ENCODE measurements at places on chromosomes 16 and 17.

DNA sequence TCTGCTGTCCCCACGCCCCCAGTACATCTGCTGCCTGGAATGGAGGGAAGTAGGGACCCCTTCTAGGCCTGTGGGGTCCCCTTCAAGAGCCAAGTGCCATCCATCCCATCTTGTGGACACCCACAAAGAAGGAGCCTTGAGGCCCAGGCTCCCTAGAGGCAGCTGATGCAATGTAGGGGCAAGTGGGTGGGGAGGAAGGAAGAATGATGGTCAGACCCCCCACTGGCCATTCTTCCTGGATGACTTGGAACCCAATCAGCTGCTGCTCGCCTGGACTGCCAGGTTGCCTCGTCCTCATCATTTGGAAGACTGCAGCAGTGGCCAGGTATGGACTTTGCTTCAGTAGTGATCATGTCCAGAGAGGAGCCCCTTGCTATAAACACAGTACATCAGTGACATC lies 48.9 kb downstream of the SMPD3 start:
- DNase-seq = no peak

DNA sequence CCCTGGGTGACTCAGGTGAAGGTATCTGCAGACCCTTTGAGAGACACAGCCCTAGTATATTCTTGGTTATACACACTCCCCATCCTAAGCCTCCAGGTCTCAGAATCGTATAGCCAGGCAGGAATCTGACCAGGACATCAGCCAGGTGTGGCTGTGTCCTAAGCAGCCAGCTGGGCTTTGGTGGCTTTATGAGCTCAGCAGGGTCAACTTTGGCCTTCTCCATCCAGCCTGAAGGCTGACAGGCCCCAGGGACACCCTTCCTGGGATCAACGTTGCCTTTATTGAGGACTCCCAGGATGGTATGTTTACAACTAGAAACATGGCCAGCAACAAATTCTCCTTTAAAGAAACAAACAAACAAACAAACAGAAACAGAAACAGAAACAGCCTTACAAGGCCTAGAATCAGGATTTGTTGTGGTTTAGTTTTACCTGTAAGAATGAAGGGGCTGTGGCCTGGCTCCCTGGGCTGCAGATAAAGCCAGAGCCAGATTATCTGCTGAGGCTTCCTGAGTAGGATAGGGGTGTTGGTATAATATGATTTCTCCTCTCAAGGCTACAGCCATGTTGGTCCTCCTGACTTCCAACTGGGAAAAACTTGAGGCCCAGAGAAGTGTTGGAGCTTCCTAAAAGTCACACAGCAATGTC lies 8.5 kb downstream of the KIF19 start:
- no peak for DNase-seq

DNA sequence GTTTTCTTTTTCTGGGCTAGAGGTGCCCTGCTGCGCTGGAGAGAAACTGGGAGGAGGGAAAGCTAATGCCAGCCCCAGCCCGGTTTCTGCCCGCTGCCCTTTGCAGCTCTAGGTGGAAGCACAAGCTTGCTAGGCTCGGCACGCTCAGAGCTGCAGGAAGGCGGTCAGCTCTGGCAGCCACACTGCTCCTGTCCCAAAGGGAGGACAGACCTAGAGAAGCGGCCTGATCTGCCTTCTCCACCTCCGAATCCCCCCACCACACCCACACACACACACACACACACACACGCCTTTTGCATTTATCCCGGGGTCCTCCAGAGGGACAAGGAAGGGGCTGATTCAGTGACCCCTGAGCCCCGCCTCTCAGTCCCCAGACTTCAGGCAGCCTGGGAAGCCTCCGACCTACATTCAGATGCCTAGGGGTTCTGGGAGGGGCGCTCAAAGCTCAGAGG lies 418.1 kb downstream of the SOX9 start:
- DNase-seq = no peak

DNA sequence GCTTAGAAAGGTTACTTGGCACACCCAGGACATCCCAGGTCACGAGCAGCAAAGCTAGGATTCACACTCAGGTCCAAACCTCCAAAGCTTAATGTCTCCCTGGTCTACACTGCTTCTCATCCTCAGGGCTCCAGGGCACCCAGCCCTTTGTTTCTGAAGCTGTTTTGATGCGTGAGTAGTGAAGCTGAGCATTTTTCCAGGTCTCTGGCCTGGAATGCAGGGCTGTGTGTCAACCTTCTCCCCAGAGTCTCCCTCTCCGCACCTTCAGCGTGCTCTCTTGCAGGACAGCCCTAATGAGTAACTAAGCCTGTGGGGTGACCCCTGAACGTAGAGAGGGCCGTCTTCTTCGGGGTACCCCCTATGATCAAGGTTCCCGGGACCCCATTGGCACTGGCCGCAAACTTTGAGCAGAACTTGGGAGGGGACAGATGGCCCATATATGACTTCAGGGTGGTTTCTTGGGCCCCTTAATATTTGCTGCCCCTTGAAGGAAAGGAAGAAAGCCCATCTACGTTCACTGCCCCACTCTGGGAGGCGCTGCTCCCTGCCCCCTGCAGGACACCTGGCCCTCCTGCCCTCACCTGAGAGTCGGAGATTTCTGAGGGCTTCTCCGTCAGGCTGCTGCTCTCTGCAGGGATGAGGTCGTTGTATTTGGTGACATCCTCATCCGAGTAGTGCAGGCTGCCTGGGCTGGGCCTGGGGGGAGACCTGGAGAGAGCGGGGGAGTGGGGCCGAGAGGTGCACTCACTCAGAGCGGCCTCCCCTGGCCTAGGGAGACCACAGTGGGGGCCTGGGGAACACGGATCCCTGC lies 36.4 kb upstream of the CDC42EP4 start:
- DNase-seq = no peak

DNA sequence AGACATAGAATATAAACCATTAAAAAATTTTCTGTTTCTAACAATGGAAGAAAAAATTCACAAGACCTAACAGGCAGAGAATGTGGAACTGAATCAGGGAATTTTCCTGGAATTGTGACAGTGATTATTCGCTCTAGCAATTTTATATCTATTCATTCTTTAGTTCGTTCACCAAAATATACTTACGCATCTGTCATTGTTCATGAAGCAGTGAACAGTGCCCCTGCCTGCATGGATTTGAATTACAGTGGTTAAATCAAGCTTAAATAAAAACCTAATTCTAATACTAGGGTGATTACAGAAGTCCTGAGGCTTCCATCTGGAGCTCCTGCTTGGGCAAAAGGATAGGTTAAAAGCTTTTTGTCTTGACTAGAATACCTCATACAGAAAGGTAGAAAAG lies 48.6 kb downstream of the ABCA8 start:
- DNase-seq = no peak

DNA sequence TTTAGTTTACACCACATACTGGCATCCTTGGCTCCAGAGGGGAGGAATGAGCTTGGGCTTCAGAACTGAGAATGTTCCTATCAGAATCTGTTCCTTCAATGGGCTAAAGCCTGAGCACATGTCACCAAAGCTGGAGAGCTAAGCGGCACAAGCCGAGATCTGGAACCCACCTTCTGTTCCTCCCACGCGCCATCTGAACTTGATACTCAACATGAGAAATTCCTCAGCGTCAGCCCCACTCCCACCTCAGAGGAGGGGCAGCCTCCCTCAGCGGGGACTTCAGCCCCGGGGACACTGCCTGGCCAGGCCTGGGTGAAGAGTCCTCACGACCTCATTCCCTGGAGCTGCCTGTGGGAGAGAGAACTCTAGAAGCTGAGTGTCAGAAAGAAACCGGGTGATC lies 22.8 kb upstream of the SLC47A1 start:
- DNase-seq = no peak

- no peak for DNase-seq
Observed at GRCh38 chr17:29914819-29915537, 15.1 kb downstream of the SSH2 start.

Data from GM03348 (cell line).